ENCODE measurements at places on chromosomes 2 and 18.
A peak's percentile ranks its signal among the peaks of the same experiment; 100 is the strongest.

- H3K36me3 ChIP-seq = no peaks in the 10 kb centered on the region
- H3K27me3 ChIP-seq = no peaks in the 10 kb centered on the region
- DNase-seq = peak; percentile 92
These were observed 172.8 kb upstream of the RBMS1 start for GRCh38 chr2:160666154-160667060.

DNA sequence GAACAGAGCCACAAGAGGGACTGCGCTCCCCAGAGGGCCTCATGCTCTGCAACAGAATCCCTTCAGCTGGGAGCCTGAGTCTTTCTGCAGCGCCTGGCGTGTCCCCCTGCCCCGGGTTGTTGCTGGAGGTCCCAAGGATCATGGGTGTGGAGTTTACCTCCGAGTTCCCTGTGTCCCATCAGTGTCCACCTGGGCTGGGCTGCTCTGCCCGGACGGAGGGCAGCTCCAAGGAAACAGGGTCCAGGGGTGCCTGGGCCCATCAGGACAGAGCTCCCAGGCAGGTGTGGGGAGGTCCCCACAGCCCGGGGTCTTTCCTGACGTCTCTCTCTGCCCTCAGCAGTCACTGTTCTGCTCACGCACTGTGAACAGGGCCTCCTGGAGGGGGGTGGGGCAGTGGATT lies 63.5 kb downstream of the EMILIN2 start:
- peaks cover 14% of the 10 kb centered on the region for H3K4me1 ChIP-seq
- peaks cover 66% of the 10 kb centered on the region for H3K36me3 ChIP-seq
- H3K4me3 ChIP-seq = no peak overlapping the region
- peaks cover 21% of the 10 kb centered on the region for H3K27me3 ChIP-seq
- H3K27ac ChIP-seq = no peak overlapping the region

DNA sequence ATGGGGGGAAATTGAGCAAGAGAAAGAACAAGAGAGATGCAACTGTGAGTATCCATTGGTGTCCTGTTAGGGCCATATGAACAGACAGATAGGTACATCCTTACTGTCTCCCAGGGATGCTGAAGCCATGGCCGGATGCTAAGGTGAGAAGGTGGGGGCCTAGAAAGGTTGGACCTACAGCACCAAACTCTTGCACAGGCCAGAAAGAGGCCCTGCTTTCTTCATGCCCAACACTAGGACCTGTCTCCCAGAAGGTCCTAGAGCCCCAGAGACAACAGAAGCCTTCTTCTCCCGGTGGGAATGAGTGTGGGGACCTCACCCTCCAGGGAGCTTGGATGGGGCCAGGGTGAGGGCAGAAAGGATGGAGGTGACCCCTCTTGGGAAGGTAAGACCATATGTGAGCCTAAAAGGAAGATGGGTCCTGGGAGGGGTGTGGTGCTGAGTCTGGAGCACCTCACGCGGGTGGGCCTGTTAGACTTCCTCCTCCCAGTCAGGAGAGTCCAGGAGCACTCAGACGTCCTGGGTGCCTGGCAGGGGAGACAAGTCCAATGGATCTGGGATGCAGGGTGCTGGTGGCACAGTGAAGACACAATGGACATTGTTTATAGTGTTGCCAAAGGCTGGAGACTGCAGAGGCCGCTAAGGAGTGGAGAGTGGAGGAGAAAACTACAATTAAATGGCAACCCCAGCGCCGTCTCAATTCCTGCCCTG lies 265.3 kb downstream of the CYP26B1 start:
- H3K27me3 ChIP-seq = no peaks in the 10 kb centered on the region
- peaks cover 13% of the 10 kb centered on the region for H3K4me1 ChIP-seq
- no peak overlapping the region for H3K4me3 ChIP-seq
- no peak overlapping the region for H3K27ac ChIP-seq
- H3K36me3 ChIP-seq = no peaks in the 10 kb centered on the region

DNA sequence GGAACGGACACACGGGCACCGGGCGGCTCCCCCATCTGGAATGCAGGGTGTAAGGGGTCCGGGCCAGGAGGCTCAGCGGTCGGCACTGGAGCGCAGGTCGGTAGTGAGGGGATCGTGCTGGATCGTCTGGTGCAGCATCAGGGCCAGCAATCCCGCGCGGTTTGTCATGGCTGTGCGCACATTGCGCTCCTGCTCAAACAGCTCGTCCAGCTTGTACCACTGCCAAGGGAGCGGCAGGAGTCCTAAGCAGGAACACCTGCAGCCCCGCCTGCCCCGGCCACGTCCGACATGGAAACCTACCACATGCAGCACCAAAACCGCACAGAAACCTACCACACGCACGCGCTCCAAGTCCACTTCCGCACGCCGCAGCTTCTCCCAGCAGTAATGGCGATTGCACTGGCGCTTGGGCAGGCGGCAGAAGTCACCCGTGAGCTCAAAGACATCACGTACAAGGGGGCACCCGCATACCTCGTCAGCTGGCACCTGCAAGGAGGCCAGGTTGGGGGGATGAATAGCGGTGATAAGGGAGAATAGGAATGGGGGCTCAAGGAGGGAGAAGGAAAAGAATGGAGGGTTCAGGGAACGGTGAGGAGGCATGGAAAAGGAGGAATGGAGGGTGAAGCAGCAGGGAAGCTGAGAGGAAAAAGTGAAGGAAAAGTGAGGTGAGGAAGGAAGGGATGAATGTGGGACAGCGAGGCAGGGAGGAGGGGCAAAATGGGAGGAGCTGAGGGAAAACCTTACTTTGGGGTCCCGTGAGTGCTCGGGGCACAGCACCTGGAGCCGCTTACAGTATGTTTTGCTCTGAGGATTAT lies 1.4 kb upstream of the MBD1 start:
- H3K4me3 ChIP-seq = no peak overlapping the region
- peaks cover 31% of the 10 kb centered on the region for H3K36me3 ChIP-seq
- no peak for DNase-seq
- no peak overlapping the region for H3K27ac ChIP-seq

- DNase-seq = no peak
- no peaks in the 10 kb centered on the region for H3K4me1 ChIP-seq
- no peak overlapping the region for H3K27ac ChIP-seq
- H3K36me3 ChIP-seq = no peaks in the 10 kb centered on the region
- no peak overlapping the region for H3K4me3 ChIP-seq
These were observed 21.5 kb upstream of the CALCRL start for GRCh38 chr2:187469538-187469937.
